AML-193 (cell line): ENCODE measurements at places on chromosomes 1 and 21.

- no peak for DNase-seq
Measured at GRCh38 chr1:8004803-8005573, 21.1 kb downstream of the ERRFI1 start.

- no peak for DNase-seq
Measured at GRCh38 chr1:230536641-230537155, 105.6 kb upstream of the COG2 start.

GRCh38 chr1:64124704-64125440 is 78.6 kb upstream of the UBE2U start:
- no peak for DNase-seq

DNA sequence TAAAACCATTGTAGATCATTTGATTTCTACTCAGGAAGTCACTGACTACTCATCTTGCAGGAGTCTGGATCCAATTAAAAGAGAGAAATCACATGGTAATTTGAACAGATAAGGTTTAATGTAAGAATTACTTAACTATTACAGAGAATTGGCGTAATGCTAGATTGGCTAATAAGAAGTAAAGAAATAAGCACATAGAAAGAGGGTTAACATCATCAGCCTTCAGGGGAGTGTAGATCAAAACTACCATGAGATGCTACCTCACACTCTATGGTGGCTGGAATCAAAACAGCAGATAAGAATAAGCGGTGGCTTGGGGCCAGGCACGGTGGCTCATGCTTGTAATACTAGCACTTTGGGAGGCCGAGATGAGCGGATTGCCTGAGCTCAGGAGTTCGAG is 11.7 kb downstream of the ST3GAL3 start:
- no peak for DNase-seq

- DNase-seq: no peak
Measured at GRCh38 chr1:13224480-13225060, 1.4 kb downstream of the PRAMEF18 start.

- DNase-seq: no peak
Measured at GRCh38 chr1:209815490-209815889, 9.5 kb upstream of the IRF6 start.

DNA sequence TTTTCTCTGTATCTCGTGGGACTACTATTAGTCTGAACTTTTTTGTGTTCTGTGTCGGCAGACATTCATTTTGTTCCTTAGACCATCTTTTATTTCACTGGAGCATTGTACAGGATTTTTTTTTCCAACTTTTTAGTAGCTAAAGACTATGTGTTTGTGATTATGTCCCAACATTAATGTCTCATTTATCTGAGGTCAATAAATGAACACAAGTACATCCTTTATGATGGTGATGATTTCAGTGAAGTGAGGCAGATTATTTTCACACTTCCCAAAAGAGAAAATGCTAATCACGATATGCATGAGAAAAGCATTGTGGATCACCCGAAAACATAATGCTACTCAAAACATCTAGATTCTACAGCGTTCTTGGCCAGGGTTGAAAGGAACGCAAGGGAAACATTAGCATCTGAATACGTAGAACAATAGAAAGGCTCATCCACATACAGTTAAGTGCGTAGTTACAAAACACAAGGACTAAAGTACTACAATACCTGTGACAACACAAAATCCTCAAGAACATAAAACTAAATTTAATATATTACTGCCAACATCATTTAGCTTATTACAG is 981.7 kb upstream of the NCAM2 start:
- no peak for DNase-seq

- no peak for DNase-seq
Measured at GRCh38 chr1:108537976-108538375, 21.9 kb upstream of the EEIG2 start.
